8988T (cell line): ENCODE measurements at places on chromosomes 7 and 10.

DNA sequence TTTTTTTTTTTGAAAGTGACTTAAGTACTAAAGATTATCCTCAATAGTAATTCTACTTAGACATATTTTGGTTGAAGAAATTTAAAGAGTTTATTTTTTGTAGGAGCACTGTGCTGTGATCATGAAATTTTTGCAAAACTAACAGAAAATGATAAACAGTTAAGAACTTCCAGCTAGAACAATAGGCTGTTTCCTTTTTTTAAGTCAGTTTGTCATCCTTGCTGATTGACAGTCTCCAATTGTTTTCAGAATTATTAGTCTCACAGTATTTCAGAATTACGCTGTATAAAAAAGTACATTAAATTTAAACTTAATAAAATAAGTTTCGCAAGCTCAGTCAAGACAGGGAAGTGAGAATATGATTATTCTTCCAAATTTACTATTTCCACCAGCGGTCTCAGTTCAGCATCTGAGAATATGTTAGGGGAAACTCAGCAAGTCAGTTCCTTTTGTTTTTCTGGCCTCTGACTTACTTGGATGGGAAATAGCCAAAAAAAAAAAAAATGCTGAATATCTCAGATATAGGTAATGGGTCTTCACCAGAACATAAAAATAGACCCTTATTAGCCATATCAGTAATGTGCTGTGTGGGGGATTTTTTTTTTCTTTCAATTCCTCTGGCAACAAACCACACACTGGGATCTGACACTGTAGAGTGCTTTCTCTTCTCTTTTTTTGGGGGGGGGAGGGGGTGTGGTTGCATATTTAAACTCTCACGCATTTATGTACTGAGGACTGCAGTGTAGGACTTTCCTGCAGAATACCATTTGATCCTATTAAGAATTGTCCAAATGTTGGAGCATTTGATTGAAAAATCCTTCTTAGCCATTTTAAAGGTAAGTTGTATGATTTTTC is at the start of gene CD36:
Gene CD36 (plus strand): TSS at position 732 of the 855 bp plus-strand sequence. CDS start 8,099 bp downstream, outside the sequence.
- DNase-seq = no peak

DNA sequence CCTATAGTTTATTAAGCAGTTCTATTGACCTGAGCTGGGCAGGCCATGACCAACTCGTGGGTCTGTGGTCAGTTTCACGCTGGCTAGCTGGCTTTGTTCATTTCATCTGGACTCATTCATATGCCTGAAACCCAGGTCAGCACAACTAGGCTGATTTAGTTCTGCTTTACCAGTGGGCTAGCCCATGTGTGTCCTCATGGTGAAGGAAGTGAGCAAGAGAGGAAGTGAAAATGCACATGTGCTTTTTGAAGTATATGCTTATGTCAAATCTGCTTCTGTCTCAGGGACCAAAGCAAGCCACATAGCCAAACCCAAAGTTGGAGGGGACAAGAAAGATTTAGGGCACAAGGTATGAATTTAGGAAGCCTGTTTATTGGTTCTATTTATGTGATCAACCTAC is 154.5 kb downstream of the RNF133 start:
- DNase-seq = no peak

- no peak for DNase-seq
Measured at GRCh38 chr10:88896372-88896993, 16.4 kb downstream of the STAMBPL1 start.

GRCh38 chr7:80478683-80479082 is 33.2 kb downstream of the GNAT3 start:
- DNase-seq = no peak

DNA sequence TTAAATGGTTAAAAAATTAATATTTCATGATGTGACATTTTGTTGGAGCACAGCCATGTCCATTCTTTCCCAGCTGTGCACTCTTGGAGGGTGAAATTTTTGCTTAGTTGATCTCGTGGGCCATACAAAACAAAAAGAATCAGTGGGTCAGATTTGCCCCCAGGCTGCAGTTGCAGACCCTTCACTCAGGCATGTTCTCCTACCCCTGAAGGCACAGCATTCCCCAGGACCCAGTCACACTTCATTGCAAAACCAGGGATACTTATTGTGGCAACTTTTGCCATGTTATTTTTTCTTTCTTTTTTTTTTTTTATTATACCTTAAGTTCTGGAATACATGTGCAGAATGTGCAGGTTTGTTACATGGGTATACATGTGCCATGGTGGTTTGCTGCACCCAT is 6.0 kb downstream of the TAS2R40 start:
- no peak for DNase-seq

- no peak for DNase-seq
Measured at GRCh38 chr7:69678494-69679187, 80.4 kb downstream of the AUTS2 start.

GRCh38 chr10:102418622-102419268 is at the start of gene PSD:
Gene PSD (minus strand): TSS chr10:102418785. CDS start chr10:102417038, 1,747 bp downstream.
- no peak for DNase-seq

DNA sequence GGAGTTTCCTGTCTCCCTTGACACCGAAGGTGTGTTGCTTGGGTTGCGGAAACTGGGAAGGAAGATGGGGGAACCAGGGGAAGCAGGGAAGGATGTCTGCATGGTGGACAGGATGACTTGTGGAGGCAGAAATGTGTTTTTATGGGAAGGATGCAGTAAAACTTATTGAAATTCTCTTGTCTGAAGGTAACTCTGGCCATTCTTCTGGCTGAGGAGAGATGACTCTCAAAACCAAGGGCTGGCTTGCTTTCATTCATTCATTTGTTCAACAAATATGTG is 1.5 kb downstream of the UBTD1 start:
- DNase-seq = no peak

GRCh38 chr10:74290708-74291107 is 139.7 kb downstream of the ADK start:
- DNase-seq = no peak

DNA sequence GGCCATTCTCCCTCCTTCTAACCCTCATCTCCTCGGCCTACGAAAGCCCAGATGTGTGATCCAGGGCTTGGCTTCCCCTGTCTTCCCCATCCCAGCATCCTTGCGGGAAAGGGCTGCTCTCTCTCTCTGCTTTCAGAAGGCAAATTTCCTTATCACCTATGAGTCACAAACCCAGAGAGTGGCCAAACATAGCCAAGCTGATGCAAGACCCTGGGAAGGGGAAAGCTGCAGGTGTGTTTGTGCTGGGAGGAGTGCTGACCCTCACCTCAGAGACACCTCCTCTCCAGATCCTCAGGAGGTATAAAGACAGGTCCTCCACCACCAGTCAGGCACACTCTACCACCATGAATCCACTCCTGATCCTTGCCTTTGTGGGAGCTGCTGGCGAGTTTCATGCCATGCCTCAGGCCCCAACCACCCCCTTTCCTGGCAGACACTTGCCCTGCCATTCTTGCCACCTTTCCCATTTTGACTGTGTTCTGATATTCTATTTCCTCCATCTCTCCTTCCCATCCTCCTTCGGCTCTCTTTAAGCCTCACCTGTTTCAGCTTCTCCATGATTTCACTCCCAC is 10.6 kb upstream of the PRSS2 start:
- no peak for DNase-seq

- no peak for DNase-seq
Measured at GRCh38 chr10:6128591-6129251, 39.9 kb downstream of the RBM17 start.

- no peak for DNase-seq
Measured at GRCh38 chr10:3850999-3851937, 66.3 kb upstream of the KLF6 start.

- no peak for DNase-seq
Measured at GRCh38 chr10:6046773-6047611, 15.2 kb downstream of the IL2RA start.

- DNase-seq = no peak
Measured at GRCh38 chr10:66550351-66550750, 375.5 kb upstream of the LRRTM3 start.

DNA sequence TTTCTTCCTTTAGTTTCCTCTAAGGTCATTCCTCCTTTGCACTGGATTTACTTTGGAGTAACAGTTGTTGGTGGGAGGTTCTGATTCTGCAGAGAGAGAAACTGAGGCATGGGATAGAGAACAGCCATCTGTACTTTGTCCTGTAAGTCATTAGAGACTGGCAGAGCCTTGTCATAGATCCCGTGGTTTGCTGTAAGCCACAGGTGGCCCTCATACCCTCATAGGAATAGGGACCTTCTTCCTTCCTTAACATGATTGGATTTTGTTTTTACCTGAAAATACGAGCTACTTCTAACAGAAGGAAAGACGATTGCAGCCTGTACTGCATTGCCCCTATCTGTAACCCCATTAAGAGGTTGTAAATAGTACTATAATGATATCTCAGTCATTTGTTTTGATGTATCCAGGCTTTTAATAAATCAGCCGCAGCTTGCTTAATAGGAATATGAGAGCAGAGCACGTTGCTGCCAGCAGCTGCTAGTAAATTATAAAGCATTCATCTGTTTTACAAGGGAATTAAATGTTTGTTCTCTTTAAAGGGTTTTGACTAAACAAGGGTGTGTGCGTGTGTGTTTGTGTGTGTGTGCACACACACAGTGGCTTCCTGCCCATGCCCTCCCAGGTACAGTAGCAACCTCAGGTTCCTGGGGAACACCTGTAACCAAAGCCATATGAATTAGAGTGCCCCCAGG is 249.8 kb downstream of the AUTS2 start:
- DNase-seq = no peak

DNA sequence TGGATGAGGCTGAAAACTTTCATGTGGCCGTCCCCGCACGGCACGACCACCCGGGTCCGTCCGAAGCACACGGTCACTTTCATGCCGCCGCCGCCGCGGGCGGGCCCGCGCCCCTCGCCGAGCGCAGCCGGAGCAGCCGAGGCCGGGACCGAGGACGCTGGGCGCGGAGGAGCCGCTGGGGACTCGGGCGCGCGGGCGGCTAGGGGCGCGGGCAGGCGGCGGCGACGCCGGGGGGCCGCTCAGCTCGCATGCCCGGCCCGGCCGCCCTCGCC is 247 bp downstream of the PARD3 start:
- DNase-seq = no peak

- DNase-seq = no peak
Measured at GRCh38 chr10:53023411-53023810, 250.8 kb upstream of the MBL2 start.

DNA sequence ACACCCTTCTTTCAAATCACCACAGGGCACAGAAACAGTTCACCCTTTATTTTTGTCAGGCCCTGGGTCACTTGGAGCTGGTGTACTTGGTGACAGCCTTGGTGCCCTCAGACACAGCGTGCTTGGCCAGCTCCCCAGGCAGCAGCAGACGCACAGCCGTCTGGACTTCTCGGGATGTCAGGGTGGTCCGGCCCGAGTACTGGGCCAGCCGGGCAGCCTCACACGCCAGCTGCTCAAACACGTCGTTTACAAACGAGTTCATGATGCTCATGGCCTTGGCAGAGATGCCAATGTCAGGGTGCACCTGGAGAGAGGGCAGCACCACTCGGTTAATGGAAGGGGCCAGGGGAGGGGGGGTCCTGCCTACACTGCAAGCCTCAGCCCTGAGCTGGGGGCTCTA is 2.5 kb downstream of the H2BK1 start:
- no peak for DNase-seq

DNA sequence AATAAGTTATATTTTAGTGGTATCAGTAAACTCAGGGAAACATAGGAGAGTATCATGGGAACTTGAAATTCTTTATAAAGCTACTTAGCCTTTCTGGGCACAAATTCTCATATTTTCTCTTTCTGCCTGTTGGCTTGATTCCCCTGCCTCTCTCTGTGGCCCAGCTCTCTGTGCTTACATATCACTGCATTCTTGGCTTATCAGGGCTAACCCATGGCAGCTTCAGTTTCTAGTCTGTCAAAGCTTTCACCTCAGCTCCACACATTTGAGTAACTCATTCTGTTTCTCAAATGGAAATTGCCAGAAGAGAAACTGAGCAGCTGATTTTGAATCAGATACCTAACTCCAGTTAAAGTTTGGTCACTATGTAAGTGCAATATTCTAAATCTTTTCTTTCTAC is 713.1 kb downstream of the DNAJB9 start:
- DNase-seq = no peak

GRCh38 chr10:21368022-21368582 is 157.4 kb downstream of the SKIDA1 start:
- DNase-seq = no peak

DNA sequence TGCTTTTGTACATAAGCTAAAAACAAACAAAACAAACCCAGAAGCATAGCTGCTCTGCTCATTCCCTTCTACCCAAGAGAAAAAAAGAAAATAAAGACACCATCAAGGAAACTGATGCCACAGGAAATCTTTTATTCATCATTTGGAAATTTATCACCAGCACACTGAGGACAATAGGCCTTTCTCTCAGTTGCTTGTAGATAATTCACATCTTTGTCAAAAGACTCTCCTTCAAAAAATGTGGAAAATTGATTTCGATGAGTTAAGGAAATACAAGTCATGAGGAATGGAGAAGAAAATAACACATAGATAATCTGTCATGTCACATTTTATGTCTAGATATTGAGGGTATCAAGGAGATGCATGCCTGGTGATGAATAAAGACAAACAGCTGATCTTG is 53.5 kb downstream of the ZNF37A start:
- DNase-seq = no peak
